ENCODE measurements at places on chromosomes 6 and 20.

DNA sequence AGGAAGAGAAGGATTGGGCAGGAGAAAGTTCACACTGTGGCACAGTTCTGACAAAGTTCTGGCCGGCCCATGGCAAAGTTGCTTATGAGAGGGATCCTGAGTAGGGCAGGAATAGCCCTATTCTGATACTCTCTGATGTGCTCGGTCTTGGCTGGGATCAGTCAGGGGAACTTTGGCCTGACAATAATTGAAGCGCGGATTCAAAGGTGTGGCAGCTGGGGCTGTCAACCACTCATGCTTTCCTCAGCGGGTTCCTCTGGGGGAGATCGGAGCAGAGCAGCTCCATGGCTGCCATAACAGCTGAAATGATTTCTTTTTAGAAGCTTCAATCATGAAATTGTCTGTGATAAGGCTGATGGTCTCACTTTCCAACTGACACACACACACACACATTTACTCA is 714.1 kb downstream of the DHX35 start:
- DNase-seq: no peak

GRCh38 chr6:43328528-43328927 is 19.9 kb upstream of the CRIP3 start:
- DNase-seq: no peak

DNA sequence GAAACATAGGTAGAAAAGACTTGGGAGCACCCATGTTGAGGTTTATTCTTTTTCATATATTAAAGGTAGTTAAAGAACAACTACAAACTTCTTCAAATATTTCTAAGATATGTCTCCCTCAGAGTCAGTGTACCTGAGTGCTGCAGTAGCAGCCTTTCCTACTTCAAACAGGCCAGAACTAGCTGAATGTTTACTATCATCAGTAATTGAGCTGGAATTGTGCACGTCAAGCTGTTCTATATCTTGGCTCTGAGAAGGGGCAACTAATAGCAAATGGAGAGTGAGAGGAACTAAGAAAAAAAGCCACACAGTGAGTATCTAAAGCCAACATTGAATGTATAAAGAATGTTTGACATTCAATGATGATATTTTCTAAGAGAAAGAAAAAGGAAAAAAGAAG is 21.7 kb downstream of the MTCL3 start:
- no peak for DNase-seq

DNA sequence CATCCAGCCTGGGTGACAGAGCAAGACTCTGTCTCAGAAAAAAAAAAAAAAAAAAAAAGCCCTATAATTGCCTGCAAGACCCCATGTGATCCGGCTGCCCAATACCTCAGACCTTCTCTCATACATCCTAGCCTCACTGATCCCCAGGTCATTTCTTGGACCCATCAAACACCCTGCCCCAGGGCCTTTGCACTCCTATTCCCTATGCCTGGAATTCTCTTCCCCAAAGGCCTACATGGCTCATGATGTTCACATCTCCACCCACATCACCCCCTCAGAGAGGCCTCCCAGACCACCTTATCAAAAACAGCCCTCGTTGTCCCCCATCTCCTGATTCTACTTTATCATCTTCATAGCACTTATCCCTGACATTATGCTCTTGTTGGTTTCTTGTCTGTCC is 8.9 kb downstream of the PACSIN1 start:
- no peak for DNase-seq

DNA sequence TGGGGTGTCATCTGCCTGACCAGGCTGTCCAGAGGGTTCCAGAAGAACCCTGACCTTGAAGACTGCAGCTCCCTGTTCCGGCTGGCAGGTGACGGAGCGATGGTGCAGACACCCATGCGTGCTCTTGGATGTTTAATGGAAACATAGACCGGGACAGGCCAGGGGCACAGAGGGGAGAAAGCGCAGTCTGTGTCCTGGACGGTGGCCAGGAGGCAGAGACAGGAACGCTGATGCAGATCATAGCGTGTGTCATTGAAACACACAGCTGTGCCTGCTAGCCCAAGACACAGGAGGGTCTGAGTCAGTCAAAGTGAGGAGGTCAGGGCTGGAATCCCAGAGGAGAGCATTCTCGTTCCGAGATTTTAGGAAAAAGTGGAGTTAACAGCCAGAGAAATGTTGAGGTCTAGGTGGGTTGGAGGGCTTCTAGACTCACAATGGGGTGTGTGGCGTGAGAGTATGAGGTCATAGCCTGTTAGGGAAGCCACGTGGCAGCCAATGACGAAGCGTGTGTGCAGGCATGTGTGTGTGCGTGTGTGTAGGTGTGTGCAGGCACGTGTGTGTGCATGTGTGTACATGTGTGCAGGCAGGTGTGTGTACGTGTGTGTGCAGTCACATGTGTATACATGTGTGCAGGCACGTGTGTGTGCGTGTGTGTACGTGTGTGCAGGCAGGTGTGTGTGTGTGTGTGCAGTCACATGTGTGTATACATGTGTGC is 167.0 kb downstream of the ERMARD start:
- no peak for DNase-seq

DNA sequence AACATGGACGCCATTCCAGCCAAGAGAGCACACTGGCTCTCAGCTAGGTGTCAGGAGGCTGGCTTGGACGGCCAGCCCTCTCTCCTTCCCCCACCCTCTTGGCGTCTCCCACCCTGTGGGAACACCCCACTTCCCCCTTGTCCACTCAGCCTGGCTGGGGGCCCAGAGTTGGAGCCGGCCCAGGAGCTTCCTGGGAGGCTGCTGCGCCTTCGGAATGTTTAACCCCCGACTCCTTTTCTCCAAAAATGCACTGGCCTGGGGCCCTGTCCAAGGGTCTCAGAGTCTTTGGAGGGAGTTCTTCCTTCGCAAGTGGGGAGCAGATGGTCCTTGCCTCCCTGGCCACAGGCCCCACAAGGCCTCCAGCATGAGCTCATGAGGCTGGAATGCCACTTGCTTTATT is 4.1 kb downstream of the ADAM33 start:
- no peak for DNase-seq

GRCh38 chr6:31927242-31927862 is at the start of gene C2:
Gene C2, plus strand, starts transcription at chr6:31927717. Its CDS starts 36 bp downstream, at chr6:31927753.
- DNase-seq: no peak

DNA sequence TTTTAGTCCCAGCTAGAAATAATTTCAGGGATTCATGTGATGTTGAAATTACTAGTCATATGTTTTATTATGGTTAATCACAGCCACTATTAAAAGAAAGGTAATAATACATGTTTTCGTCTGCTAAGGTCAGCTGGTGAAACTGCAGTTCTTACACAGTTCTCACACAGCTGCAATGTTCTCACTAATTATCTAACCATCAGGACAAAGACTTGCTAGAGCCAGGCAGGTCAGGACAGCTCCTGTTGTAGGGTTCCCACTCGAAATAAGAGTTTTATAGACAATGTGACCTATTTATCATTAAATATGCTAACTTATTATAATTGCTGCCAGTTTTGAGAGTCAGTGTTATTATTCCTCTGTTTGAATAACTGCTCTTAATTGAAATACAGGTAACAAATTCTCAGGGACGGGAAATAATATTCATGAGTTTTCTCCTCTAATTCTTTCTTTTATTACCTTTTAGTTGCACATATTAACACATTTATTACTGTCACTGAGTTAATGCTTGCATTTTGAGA is 97.9 kb downstream of the GJA1 start:
- DNase-seq: no peak

- DNase-seq: no peak
Observed at GRCh38 chr6:170267688-170268087, 23.2 kb downstream of the DLL1 start.

DNA sequence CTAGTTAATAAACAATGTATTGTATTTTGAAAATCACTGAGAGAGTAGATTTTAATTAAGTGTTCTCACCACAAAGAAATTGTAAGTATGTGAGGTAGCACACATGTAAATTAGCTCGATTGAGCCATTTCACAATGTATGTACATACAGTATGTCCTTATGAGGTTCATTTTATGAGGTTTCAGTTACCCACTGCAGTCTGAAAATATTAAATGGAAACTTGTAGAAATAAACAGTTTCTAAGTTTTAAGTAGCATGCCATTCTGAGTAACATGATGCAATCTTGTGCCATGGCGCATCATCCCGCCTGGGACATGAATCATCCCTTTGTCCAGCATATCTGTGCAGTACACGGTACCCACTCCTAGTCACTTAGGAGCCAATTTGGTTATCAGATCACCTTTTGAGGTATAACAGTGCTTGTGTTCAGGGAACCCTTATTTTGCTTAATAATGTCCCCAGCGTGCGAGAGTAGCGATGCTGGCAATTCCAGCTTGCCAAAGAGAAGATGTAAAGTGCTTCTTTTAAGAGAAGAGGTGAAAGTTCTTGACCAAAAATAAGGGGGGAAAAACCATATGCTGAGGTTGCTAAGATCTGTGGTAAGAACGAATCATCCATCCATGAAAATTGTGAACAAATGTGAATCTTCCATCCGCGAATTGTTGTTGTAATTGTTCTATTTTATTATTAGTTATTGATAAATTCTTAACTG is 64.7 kb downstream of the KCNS1 start:
- peak; percentile 42 for DNase-seq

GRCh38 chr6:84166395-84166794 is 61.0 kb downstream of the CEP162 start:
- DNase-seq: no peak

GRCh38 chr6:50381099-50381415 is 331.3 kb upstream of the DEFB112 start:
- DNase-seq: no peak

GRCh38 chr6:169190144-169190584 is 63.5 kb downstream of the THBS2 start:
- peak; percentile 69 for DNase-seq

DNA sequence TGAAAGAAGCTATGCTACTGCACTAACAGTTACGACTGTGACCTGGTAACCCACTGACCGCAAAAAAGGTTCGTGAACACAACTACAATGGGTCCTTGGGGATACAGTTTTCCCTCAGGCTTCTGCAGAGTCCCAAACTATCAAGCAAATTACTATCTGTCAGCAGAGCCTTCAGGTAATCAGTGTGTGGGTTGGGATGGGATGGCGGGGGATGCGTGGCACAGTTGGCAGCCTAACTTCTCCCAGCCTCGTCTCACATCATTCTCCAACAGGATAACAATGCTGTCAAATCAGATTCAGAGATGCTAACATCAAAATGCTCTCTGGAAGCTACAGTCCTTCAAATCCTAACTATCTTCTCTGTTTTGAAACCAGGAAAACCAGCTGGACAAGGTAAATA is 102.3 kb downstream of the EPM2A start:
- DNase-seq: no peak

GRCh38 chr6:95578106-95578410 is 723 bp downstream of the MANEA start:
- no peak for DNase-seq

DNA sequence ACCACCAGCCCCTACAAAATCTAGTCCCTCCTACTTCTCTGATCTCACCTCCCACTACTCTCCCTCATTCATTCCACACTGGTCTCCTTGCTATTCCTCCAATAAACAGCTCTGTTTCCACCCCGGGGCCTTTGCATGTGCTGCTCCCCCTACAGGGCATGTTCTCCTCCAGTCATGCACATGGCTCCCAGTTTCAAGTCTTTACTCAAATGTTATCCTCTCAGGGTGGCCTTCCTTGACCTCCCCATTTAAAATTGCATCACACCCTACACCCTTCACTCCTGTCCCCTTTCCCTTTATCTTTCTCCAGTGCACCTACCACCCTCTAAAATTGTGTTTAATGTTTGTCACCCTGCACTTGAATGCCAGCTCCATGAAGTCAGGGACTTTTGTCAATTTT is 174.5 kb downstream of the MRPL14 start:
- DNase-seq: no peak

GRCh38 chr20:41161886-41162285 is 24.5 kb downstream of the PLCG1 start:
- DNase-seq: no peak

Measured in AG04450 (cell line).